Epithelial cell of proximal tubule (primary cell): ENCODE measurements at places on chromosomes 3 and 15. TPM values are rescaled to one million over a fixed set of nuclear protein-coding genes. Genes with fewer than 3 reads are reported as not detected.
A peak's percentile ranks its signal among the peaks of the same experiment; 100 is the strongest.

GRCh38 chr3:59717679-59718205, 667.9 kb upstream of the CFAP20DC start:
- DNase-seq = no peak

- DNase-seq = no peak
These were observed 12.2 kb downstream of the IL5RA start for GRCh38 chr3:3097958-3098357.

Gene CELF6
- total RNA-seq = not detected in 2 replicates

DNA sequence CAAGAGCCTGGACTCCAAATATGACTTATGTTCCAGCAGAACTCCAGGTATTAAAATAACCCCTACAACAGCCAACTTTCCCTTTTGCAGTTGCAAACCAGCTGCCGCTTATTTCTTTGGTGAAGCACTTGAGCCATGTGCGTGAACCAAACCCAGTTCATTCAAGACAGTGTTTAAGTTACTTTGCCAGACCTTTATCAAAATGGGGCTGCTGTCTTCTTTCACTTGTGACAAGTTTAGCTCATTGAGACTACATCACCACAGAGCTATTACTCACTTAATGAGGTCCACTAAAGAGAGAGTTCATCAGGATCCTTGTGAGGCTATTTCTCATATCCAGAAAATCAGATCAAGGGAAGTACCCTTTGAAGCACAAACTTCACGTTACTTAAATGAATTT, 2.4 kb upstream of the XRN1 start:
- no peak for DNase-seq

GRCh38 chr3:35500641-35501350, 138.5 kb upstream of the ARPP21 start:
- peak; percentile 74 for DNase-seq

Gene RPL35A
- 842 and 1,007 TPM in 2 replicates for total RNA-seq

- peak; percentile 52 for DNase-seq
These were observed 31.4 kb downstream of the CTDSPL start for GRCh38 chr3:37892927-37893600.
